Foreskin keratinocyte (primary cell): ENCODE measurements at places on chromosomes 3 and 15. TPM values are rescaled to one million over a fixed set of nuclear protein-coding genes. Genes with fewer than 3 reads are reported as not detected.

Gene GOLGA8G
- not detected in 2 replicates for total RNA-seq

Gene PLA2G4E
- 0.07 and 0.14 TPM in 2 replicates for total RNA-seq

Gene MYZAP
- total RNA-seq: 2.9 and 3.5 TPM in 2 replicates

Gene THPO
- not detected in 2 replicates for total RNA-seq

DNA sequence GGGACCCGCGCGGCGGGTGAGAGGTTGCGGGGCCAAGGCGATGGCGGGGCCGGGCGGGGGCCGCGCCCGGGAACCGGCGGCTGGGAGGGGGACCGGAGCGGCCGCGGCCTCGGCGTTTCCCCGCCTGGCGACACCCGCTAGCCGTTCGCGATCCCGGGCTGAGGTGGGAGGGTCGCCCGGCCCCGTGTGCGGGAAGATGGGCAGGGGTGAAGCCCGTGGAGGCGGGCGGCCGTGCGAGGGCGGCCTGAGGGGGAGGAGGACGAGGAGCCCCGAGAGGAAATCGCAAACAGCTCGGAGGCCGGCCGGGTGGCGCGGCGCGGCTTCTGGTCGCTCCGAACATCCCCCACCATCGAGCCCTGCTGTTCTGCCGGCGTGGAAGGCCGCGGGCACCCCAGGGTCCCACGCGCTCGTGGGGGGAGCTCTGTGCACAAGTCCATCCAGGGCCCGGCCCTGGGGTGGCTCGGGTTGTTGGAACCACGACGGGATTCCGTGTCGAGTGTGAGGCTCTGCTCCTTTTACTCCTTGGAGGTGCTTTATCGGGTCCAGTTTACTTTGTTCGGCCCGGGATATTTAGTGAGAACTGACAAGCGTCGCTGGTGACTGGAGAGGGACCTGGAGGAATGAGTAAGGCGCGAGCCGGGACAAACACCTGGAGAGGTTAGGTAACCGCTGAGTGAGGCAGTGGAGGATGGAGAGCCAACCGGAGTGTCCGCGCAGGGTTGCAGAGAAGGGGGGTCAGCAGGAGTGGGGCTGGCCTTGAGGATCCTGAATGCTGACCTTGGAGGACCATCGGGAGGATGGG, 728 bp downstream of the CRTC3 start:
- peak; percentile 45 for DNase-seq

DNA sequence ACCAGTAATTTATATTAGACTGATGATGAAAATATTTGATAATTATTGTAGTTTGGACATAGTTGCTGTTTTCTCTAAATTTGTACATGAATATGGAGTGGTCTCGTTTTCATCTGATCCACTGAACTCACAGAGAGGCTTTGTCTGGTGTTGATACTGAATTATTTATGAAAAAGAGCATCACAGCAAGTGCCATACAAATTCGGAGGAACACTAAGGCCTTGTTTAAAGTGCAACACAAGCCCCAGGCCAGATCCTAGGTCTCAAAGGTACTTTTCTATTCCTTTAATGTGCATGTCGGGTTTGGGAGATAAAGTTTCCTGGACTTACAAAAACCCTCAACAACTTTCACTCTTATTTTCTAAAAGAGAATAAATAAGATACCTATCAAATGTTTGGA, 796.8 kb upstream of the EPHA6 start:
- no peak for DNase-seq

- DNase-seq: no peak
Observed at GRCh38 chr3:113157408-113158030, 53.8 kb upstream of the BOC start.

DNA sequence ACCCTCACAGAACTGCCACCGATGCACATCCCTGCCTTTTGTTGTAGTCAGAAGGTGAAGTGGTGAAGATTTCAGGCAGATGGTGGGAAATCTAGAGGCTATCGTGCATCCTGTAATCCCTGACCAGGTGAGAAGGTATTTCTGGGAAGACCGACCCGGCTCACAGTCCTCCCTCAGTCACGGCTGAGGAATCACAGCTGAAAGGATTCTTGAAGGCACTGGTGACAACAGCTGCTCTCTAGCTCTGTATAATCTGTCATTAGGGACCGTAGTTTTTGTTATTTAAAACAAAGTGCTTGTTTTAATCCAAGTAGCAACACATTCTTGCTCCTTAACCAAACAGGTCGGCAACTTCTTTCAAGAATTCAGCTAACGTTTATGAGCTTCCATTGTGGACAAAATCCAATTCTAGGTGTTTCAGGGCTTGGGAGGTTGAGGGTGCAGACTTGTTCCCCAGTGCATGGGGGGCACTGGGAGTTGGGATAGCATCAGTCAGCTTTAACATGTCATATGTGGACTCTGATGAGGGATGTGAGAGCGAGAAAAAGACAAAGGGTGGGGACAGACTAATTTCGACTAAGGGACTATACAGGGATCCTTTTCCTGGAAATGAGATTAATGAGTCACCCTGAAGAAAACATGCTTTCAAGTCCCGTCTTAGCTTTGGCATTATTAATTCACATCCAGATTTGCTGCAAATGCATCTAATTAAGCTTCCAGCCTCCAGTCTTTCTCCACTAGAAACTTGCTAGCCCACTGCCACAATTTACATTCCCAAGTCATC, 141.0 kb upstream of the RASGRP1 start:
- DNase-seq: no peak

- DNase-seq: no peak
Observed at GRCh38 chr15:36808411-36809160, 229.2 kb downstream of the CDIN1 start.

DNA sequence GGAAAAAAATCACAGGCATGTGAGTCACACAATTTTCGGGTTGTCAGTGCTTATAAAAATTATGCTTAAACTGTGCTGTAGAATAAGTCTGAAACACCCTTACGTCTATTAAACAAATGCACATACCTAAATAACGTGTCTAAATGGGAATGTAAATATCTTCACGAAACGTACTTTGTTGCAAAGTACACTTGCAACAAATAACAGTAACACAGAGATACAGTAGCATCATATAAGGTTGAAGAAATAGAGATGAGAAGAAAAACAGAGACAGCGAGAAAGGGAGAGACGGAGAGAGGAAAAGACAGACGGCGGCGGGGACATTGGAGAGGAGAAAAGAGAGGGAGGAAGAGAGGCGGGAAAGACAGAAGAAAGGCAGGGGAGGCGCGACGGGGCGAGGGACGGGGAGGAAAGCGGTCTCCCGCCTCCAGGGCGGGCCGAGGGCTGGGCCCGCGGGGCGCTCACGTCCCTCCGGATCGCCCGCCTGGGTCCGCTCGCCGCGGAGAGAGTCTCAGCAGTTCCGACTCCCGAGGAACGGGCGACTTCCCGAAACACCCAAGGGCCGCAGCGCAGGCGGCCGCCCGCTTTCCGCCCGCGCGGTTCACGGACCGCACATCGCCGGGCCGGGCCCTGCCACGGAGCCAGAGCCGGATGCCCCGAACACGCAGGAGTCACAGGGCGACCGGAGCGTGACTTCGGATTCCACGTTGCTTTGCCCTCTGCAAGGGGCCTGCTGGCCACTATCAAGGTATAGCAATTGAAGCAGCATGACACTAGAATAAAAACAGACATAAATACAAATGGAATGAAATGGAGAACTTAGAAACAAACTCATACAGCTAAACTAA, 153.4 kb downstream of the LMLN start:
- no peak for DNase-seq

DNA sequence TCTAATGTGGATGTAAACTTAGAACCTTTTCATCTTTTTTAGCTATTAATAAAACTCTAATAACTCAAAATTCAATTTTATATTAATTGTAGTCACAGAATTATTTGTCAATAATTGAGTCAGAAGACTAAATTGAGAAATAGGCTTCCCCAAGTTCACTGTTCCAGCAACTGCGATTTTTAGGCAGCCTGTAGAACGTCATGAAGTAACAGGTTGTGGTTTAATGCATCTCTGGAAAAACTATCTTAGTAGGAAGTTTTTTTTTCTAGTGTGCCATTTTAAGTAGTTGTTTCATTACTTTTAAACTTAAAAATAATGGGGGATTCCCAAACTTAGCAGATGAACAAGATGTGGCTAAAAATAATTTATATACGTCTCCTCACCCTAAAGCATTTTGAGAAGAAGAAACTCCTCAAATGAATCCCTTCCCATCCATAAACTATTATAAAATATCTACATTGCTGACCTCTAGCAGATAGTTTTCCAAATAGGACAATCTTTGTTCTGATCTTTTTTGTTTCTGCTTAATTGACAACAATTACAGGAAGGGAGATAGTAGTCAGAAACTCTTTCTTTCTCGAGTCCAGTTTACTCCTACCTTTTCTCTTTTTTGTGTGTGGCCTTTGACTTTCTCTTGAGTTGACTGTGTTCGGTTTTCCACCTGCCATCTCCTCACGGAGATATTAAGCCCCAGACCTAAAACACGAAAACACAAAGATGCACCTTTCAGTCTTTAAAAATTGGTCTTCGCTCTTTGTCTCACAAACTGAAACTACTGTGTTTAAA, 43.1 kb downstream of the LRCH3 start:
- DNase-seq: no peak

DNA sequence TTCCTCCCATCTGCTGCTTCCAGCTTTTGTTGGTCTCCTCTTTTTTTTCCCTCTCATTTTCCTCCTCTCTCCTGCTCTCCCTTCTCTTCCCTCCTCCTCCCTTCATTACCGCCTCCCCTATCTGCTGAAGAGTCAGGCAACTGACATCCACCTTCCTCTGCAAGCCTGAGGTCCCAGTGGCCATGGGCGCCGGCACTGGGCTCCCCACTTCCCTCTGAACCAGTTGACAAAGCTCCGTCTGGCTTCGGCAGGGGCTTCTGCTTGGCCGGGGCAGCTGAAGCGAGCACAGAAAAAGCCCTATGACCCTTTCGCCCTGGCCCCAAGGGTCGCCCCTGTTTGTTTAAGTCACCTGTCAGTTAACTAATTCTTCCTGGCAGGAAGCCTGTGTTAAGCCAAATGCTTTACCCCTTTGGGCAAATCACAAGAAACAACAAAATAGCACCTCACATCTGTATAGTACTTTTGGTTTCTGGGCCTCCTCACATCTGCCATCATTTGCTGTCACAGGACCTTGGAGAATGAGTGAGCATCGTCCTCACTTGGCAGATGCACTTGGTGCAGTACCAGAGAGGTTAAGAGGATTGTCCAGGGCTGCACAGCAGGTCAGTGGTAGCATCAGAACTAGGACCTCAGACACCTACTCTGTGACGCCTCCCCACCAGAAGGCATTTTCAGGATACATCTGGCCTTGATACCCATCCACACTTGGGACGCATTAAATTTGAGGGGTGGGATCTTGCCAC, 27.7 kb downstream of the ITGA11 start:
- DNase-seq: no peak

- peak; percentile 34 for DNase-seq
Observed at GRCh38 chr3:138197058-138197457, 10.0 kb downstream of the ARMC8 start.

DNA sequence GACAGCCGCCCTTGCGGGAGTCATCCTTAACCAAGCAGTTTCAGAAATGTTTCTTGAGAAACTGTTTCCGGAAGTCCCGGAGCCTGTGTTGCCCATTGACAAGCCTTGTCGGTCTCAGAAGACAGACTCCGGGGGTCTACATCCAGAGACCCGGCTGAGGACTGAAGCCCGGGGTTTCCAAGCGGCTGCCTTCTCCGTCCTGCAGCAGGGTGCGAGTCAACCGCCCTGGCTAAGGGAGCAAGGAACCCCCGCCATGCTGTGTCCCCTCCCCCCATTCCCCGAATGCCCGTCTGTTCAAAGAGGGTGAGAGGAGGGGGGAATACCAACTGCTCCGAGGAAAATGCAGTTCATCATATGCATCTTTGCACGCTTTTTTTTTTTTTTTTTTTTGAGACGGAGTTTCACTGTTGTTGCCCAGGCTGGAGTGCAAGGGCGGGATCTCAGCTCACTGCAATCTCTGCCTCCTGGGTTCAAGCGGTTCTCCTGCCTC, 61.6 kb downstream of the ATP1B3 start:
- no peak for DNase-seq

DNA sequence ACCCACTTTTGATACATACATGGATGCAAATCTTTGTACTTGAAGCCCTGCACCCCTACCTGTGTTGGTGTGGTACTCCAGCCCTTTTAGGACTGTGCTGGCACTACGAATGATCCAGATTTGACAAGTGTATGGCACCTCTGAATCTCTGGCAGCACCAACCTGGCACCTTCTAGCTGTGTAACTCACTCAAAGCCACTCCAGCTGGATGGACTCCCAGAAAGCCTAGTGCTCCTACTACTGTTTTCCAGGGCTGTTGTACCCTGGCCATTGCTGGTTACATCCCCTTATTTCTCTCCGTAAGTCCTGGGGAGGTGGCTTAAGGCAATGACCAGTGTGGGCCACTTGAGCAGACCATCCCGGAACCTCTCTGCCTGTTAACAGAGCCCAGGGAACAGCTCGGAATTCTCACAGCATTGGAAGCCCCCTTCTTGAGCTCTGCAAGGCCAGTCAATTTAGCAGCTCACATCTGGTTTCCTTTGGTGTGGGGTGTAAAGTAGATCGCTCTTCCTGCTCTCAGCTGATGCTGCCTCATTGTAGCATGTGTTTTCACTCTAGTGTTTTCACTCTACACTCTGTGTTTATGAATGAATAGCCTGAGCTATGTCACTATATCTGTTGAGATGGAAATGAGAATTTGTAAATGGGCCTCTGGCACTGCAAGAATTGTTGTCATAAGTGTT, 12.2 kb downstream of the CALML4 start:
- DNase-seq: no peak

DNA sequence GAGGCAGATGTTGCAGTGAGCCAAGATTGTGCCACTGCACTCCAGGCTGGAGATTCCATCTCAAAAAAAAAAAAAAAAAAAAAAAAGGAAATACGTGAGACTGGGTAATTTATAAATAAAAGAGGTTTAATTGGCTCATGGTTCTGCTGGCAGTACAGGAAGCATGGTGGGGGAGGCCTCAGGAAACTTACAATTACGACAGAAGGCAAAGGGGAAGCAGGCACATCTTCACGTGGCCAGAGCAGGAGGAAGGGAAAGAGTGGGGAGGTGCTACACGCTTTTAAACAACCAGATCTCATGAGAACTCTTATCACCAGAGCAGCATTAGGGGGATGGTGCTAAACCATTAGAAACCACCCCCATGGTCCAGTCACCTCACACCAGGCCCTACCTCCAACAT, 138.2 kb upstream of the IL12A start:
- no peak for DNase-seq

DNA sequence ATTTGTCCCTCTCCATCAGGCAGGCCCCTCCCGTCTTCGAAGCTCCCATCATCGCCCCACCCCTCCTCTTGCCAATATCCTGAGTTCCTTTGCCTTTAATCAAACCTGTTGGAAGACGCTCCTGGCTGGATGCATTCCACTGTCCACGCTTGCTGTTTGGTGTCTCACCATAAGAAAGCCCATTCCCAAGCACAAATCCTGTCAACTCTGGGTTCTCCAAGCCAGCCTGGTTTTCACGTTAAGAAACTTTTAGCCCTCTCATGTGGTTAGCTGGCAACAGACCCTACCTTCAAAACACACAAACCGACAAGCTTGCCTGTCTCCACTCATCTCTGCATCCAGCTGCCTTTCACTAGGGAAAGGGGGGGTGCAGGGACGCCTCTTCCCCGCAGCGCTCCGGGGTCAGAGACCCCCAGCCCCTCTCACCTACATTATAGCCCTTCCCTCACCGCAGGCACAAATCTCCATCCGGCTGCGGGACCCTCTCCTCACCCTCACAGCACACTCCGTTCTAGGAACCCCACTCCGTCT, 1.1 kb downstream of the GORASP1 start:
- peak; percentile 47 for DNase-seq

GRCh38 chr3:12421132-12421531, 63.1 kb upstream of the TSEN2 start:
- no peak for DNase-seq

GRCh38 chr3:143590660-143591059, 257.6 kb downstream of the SLC9A9 start:
- DNase-seq: no peak
